Kasumi-1 (cell line): ENCODE measurements at places on chromosomes 13 and 19.
A peak's percentile ranks its signal among the peaks of the same experiment; 100 is the strongest.

GRCh38 chr19:18161636-18162002 lies 8.7 kb downstream of the PIK3R2 start:
- no peak for DNase-seq

- no peak for DNase-seq
Observed at GRCh38 chr19:33291623-33292534, 10.5 kb downstream of the CEBPA start.

GRCh38 chr13:40637643-40638042 lies 28.8 kb downstream of the FOXO1 start:
- DNase-seq, result no peak

DNA sequence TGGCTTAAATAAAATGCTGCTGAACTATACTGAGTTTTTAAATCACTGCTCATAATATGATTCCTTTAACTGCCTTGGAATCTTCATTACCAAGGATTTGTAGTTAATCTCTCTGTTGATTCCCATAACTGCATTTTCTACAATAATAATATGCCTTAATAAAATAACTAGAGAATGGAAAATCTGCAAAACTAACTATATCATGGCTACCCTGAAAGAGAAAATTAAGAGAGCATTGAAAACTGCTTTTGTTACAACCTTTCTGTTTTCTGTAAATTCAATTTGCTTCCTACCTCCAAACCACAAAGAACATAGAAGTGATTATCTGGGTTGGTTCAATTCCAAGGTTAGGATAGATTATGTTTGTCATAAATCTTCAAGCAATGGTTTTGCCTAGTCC lies 202.8 kb upstream of the ATXN8OS start:
- no peak for DNase-seq

GRCh38 chr19:588741-589692 lies 664 bp upstream of the HCN2 start:
- no peak for DNase-seq

DNA sequence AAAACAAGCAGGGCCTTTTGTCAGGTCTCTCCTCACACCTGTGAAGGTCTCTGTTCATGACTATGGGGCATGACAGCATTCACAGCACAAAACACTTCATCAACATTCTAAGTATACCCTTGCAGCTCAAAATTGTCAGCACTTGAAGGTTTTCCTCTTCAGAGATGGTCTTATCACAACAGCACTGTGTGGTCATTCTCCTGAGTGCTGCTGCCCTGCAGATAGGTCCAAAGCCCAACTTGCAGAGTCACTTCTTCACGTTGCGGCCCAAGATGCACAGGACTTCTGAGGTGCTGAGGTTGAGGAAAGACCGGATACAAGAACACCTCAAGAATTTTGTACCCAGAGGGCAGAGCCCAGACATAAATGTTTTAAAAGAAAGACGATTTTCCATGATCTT lies 574.5 kb downstream of the UQCRFS1 start:
- DNase-seq, result no peak

DNA sequence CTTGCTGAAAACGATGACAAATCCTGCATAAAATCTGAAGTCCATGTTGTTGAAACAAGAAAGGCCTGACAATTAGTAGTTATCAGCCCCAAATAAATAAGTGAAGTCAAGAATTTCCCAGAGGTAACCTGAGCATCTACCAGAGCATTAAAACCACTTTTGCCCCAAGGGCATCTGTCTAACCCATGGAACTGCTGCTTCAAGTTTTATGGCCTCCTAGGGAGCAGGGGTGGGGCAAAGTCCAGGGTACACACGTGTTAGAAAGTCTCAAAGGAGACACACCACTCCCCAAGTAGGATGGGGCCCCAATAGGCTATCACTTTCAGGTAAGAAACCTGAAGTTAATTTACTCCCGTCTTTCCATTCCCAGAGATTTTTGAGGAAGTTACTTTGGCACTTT lies 81.1 kb downstream of the CACNA1A start:
- DNase-seq, result no peak

DNA sequence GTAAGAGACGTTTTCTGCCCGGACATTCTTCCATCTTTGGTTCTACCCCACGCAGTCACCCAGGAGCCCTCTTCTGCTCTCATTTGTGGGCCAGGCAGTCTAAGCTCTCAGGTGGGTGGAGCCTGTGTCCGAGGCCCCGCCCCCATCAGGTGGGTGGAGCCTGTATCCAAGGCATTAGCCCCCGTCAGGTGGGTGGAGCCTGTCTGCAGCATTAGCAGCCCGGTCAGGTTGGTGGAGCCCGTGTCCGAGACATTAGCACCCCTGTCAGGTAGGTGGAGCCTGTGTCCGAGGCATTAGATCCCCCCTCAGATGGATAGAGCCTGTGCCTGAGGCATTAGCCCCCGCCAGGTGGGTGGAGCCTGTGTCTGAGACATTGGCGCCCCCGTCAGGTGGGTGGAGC lies 45.5 kb upstream of the C13orf46 start:
- DNase-seq, result no peak

- DNase-seq, result peak; percentile 81
Observed at GRCh38 chr13:112688560-112689302, 1.1 kb upstream of the ATP11A start.

- no peak for DNase-seq
Observed at GRCh38 chr13:113618455-113618854, 33.9 kb downstream of the TFDP1 start.
